Hematopoietic multipotent progenitor cell treated with erythropoietin and hydrocortisone succinate and interleukin-3 and kit ligand, for 8 days (in vitro differentiated cells): ENCODE measurements at places on chromosomes 3 and 15.

- no peak for DNase-seq
Measured at GRCh38 chr3:43077261-43077660, 28.6 kb downstream of the POMGNT2 start.

GRCh38 chr3:133862161-133862560 is 33.5 kb downstream of the RAB6B start:
- DNase-seq = no peak

DNA sequence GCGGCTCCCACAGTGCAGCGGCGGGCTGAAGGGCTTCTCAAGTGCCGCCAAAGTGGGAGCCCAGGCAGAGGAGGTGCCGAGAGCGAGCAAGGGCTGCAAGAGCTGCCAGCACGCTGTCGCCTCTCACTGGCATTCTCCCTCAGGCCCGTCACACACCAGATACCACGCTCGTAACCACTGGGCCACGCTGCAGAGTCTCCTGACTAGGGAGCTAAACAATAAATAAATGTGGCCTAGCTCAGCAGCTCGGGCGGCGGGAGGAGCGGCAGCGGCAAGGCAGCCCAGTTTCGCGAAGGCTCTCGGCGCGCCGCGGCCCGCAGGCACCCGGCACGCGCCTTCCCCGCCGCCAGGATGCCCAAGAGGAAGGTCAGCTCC is 55.9 kb upstream of the FAM174B start:
- DNase-seq = no peak

GRCh38 chr15:85504749-85505676 is 124.6 kb downstream of the AKAP13 start:
- DNase-seq = peak; percentile 67

DNA sequence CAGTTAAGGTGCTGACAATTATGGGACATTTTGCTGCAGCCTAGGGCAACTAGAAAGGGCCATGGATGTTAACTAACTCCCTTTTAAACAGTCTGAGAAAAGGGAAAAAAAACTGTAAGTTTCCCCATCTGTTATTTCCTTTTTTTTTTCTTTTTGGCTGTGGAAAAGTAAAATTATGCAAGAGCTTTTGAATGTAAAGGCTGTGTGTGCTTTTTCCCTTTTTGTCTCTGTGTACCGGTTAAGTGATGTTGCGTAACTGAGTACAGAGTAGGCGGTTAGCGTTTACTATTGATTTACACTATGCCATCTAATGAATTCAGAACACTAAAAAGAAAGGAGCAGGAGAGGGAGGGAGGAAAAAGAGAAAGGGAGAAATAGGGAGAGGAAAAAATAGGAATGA is 403.6 kb downstream of the TIGIT start:
- no peak for DNase-seq

- no peak for DNase-seq
Measured at GRCh38 chr15:77010312-77010686, 15.4 kb downstream of the PSTPIP1 start.

DNA sequence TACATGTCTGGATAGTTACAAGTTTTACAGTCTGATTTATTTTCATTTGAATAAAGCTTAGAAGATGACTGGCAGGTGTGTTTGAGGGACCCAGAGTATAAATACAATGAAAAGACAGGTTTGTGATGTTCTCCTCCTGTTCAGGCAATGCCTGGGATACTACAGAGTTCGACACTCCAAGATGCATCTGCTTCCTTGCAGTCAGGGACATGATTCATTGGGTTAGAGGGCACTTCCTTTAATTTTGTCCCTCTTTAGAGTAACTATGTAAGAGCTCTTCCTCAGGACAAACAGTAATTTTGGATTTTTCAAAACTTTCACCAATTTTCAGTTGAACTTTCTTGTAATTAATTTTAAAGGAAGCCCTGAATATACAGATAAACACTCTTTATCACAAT is 102.0 kb downstream of the LMLN start:
- no peak for DNase-seq

DNA sequence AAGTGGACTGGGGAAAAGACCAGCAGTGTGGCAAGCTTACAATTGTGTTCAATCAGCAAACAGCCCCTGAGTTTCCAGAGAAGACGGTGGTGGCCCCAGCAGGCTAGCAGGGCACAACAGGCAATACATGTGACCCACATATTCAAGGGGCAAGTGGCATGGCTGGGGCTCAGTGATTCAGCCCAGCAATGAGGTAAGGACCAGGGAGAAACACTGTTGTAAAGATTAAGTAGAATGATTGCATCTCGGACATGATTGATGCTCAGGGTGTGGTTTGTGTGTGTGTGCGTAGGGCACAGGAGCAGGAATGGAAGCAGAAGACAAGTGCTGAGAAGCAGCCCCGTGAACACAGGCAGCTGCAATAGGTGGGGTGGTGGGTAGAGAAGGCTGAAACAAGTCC is 37.9 kb downstream of the KLHL6 start:
- no peak for DNase-seq

- no peak for DNase-seq
Measured at GRCh38 chr3:94028093-94028837, at the start of gene STX19. STX19 (minus strand) TSS chr3:94028597; CDS start chr3:94015269, 13,328 bp downstream.

DNA sequence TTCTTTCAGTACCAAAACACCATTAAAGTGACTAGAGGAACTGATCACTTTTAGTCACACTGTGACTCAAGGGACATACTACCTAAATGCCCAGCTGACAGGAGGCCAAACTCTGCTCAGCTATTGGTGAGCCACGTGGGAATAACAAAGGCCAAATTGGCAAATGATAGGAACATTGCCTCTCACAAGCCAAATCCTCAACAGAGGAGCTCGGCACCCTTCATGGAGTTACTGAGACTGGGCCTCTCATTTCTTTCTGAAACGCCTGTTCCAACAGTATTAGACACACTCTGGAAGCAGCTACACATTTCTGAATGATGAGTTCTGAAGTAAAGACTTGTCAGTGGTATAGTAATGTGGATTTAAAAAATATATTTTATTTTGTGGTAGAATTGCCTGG is 166.0 kb upstream of the COL8A1 start:
- no peak for DNase-seq

- DNase-seq = no peak
Measured at GRCh38 chr3:183477801-183478456, 49.5 kb upstream of the MCF2L2 start.
